ENCODE measurements at places on chromosomes 1 and 21.

DNA sequence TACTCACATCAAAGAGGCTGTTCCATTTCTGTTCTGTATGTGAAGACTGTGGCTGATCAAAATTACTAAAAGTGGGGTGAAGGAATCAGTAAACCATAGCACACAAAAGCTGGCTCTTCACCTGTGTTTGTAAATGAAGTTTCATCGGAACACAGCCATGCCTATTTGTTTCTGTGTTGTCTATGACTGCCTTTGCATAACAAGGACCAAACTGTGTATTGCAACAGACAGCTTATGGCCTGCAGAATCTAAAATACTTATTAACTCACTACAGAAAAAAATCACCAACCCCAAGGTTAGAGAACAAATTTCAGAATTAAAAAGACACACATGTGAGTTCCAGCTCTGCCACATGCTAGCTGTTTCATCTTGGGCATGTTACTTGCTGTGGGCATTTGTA lies 163.9 kb downstream of the LYPLAL1 start:
- DNase-seq: no peak

GRCh38 chr1:209023790-209024189 lies 559.7 kb upstream of the CAMK1G start:
- DNase-seq: no peak

DNA sequence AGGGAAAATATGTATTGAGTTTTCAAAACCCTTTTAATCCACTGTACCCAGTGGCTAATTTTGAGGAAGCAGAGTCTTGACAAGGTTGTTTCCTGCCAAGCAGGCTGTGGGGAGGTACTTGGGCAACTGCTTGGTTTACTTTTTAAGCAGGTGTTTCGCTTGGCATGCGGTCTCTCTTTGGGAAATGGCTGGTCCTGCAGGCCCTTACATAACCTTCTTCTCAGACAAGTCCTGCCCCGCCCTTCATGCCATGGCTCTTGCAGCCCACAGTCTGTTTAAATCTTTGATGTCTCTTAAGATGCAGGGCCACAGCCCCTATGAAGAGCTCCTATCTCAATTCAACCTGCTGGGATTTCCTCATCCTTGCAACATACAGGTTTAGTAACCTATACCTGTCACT lies 36.0 kb upstream of the ABCD3 start:
- DNase-seq: no peak

- DNase-seq: no peak
Measured at GRCh38 chr1:25458541-25459298, 28.0 kb downstream of the MACO1 start.

GRCh38 chr1:96363826-96364225 lies 357.8 kb upstream of the PTBP2 start:
- no peak for DNase-seq

GRCh38 chr1:194624833-194625232 lies 1438.4 kb upstream of the B3GALT2 start:
- DNase-seq: no peak

DNA sequence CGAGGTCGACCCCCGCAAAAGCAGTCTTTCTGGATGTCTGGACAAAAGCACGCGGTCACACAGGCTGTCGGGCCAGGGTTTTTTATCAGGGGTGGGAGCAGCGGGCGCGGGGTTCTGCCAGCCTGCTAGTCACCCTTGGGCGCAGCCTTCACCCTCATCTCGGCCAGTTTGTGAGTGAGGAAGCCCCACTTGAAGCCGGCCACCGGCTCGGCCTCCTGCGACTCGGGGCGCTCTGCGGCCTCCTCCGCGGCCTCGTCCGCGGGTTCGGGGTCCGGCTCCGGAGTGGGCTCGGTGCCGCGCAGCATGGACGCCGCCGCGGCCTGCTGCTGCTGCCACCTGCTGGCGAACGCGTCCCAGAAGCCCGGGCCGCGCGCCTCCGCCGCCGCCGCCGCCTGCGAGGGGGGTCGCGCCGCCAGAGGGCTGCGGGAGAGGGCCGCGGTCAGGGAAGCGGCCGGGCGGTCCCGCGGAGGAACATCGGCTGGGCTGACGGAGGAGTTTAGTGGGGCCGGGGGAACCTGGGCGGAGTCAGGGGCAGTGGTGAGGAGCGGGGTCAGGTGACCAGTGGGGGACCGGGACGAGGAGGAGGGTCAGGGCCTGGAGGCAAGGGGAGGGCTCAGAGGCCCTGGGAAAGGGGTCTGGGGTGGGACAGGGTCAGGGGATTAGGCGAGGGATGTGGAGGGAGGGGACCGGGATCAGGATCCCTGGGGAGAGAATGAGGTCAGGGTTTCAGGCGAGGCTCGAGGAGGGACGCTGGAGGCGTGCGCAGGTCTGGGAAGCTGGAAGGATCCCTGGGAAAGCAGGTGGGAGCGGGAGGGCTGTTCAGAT lies 4.5 kb downstream of the C1orf232 start:
- DNase-seq: peak; percentile 53

DNA sequence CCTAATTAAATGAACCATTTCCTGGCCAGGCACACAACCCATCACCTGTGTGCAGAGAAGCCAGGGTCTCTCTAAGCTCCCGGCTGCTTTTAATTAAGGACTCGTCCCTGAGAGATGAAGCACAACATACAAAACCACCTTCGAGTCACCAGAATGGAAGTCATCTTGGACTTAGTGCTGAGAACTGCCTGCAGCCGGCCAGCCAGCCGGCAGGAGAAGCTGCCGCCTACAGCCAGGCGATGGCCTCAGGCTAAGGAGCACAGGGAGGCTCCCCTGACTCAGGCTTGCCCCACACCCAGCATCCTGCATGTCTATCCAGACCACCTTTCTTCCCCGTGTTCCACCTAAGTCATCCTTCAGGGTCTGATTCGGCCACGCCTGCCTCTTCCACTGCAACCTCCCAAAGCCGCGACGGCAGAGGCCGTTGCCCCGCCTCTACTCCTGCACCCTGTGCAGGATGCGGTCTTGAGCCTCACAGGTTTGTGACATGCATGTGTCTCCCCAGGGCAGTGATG lies 83.6 kb downstream of the SLC66A1 start:
- DNase-seq: no peak

Measured in stimulated activated CD4-positive, alpha-beta T cell treated with anti-CD3 and anti-CD28 coated beads, Interleukin-2, amount 100 ng/mL, for 48 hours (primary cell).